Activated CD4-positive, alpha-beta T cell treated with anti-CD3 and anti-CD28 coated beads, Interleukin-2, amount 50 U/mL, for 4 hours (primary cell): ENCODE measurements at places on chromosomes 12 and 14.
A peak's percentile ranks its signal among the peaks of the same experiment; 100 is the strongest.

- DNase-seq = no peak
These were observed 71.0 kb downstream of the GNS start for GRCh38 chr12:64688219-64688618.

DNA sequence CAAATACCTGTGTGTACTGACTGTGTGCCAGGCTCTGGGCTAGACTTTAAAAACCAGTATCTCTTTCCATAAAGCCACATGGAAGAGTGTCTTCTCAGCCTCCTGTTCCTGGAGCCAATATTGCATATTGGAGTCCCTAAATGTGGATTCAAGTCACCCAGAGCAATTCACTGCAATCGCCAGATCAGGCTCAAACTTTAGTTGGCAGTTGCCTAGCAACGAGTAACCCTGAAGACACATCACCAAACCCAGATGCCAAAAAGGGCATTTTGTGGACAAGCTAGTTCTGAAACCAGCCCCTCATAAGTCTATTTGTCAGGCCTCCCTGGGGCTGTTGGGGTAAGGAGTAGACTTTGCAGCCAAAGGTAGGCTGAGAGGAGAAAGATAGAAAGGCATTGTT is 13.7 kb downstream of the DPF3 start:
- DNase-seq = no peak

- DNase-seq = no peak
These were observed 34.4 kb downstream of the BTG1 start for GRCh38 chr12:92111256-92111655.

- no peak for DNase-seq
These were observed 636.1 kb downstream of the KCNH5 start for GRCh38 chr14:62409169-62409568.

- no peak for DNase-seq
These were observed 650 bp upstream of the PTGER2 start for GRCh38 chr14:52313462-52313861.

- no peak for DNase-seq
These were observed 144.1 kb upstream of the SEL1L start for GRCh38 chr14:81677736-81678135.

DNA sequence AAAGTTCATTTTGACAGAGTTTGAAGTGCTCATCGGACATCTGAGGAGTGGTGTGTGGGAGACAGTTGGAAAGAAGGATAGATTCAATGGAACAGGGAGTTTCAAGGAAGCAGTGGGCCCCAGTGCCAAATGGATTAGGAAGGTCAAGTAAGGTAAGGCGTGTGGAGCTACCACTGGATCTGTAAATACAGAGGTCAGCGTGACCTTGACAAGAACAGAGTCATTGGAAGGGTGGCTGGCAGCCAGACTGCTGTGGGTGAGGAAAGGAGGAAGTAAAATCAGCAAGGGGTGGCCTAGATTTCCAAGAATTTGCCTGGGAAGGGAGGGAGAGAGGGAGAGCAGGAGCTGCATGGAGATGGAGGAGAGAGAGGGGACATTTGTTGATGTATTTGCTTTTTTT is 68.2 kb upstream of the IGF1 start:
- DNase-seq = no peak

DNA sequence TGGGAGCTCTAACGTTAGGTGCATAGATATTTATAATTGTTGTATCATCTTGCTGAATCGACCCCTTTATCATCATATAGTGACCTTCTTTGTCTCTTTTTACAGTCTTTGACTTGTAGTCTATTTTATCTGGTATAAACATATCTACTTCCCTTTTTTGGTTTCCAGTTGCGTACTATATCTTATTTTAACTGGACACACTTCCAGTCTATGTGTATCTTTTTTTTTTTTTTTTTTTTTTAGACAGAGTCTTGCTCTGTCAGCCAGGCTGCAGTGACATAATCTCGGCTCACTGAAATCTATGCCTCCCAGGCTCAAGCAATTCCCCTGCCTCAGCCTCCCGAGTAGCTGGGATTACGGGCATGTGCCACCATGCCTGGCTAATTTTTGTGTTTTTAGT is 41.9 kb upstream of the ZFP36L1 start:
- no peak for DNase-seq

- DNase-seq = peak; percentile 44
These were observed 311.8 kb upstream of the AMIGO2 start for GRCh38 chr12:47391566-47391965.

- no peak for DNase-seq
These were observed 44.6 kb upstream of the PPP4R3A start for GRCh38 chr14:91554535-91555332.

GRCh38 chr12:10400829-10401228 is 8.7 kb downstream of the KLRC4 start:
- DNase-seq = no peak

DNA sequence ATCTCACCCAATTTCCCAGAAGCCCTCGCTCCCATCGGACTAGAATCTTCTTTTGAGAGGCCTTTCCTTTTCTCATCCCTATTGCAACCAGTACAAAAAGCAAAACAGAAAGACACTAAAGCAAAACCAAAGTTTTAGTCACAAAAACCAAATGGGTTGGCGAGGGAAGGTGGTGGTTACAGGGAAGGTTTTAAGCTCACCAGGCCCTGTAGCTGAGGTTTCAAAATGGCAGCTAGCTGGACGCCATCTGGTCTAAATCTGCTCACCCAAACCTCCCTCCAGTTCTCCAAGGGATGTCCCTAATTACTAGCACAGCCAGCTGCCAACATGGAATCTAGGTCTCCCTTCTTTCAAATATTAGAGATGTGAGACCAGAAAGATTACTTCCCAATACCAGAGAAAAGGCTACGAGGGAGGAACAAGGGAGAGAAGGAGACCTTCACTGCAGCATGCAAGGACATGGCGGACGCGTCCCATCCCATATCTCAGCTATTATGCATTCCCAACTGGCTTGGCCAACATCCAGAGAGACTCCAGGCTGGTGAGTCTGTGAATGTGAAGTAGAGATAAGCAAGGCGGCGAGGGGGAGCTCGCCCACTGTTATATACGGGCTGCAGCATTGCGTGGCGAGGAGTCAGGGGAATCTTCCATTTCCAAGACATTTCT is 70.8 kb downstream of the DPF3 start:
- DNase-seq = no peak

DNA sequence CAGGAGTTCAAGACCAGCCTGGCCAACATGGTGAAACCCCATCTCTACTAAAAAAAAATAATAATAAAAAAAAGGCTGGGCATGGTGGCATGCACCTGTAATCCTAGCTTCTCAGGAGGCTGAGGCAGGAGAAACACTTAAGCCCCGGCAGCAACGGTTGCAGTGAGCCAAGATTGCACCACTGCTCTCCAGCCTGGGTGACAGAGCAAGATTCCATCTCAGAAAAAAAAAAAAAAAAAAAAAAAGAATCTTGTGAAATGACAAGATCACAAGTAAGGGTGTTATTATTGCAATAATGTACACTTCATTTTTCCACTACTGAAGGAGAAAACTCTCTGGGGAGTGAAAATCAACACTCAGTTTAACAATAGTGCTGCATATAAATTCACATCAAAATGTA is 8.8 kb upstream of the PTGR2 start:
- no peak for DNase-seq

DNA sequence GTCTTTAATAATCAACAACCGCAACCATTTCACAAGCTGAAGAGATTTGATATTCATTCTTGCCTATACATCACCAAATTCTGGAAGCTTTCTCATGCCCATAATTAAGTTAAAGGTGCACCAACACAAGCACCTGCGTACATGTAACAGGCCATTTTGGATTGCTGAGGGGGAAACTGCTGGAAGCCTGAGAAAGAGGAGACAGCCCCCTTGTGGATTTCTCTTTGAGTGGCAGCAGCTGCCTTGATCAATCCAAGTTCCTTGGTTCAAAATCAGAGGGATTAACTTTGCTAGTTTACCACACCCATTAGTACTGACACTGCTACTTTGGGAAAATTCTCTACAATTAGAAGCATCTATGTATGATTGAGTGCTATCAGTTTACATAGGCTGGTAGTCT is 321.1 kb downstream of the NOVA1 start:
- no peak for DNase-seq

- no peak for DNase-seq
These were observed 1897.6 kb upstream of the FLRT2 start for GRCh38 chr14:83632375-83632774.

DNA sequence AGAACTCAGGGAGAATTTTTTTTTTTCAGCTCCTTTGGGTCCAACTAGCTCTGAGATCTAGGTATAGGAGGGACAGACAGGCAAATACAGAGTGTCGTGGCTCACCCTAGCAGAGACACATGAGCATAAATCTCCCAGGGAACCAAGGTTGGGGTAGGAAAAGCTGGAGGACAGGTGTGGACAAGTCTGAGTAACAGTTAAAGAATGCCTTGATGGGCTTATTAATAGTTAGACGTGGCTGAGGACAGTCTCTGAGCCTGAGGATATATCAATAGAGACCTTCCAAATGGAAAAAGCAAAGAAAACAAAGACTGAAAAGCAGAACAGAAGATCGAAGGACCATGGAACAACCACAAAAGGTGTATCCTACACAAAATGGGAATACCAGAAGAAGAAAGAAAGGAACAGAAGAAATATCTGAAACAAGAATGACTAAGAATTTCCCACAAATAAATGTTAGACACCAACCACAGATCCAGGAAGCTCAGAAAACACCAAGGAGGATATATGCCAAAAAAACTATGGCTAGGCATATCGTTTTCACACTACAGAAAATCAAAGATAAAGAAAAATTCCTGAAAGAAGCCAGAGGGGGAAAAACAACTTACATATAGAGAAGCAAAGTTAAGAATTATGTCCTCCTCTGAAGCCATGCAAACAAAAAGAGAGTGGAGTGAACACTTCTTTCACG is 80.9 kb downstream of the PTPRB start:
- DNase-seq = no peak

DNA sequence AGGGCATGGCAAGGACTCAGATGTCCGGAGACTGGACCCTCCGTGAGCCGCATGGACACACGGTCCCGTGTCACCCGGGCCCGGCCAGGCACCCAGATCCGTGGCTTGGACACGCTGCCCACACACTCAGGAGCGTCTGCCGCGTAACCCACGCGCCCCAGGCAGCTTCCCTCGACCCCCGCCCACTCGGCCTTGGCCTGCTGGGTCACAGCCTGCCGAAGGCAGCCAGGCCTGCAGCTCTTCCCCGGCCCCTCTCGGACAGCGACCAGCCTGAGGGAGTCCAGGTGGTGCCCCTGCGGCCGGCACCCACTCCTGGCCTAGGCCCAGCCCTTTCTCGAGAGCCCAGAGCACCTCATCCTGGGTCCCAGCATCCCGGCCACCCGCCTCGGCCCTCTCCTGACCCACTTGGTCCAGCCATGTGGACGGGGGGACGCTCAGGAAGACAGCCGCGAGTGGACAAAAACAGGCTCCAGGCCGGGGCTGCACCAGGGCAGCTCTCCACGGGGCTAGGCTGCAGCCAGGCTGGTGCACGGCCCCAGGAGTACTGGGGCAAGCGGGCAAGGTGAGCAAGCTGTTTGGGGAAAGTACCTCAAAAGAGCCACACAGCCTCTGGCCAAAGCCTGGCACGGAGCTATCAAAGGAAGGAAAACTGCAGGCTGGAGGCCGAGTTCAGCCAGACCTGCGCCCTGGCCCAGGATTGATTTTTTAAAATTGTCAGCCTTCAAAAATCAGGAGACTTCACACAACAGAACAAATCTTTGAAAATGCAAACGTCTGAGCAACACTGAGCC is 6.5 kb downstream of the AKT1 start:
- no peak for DNase-seq

GRCh38 chr14:99119554-99120525 is 152.2 kb downstream of the BCL11B start:
- no peak for DNase-seq

DNA sequence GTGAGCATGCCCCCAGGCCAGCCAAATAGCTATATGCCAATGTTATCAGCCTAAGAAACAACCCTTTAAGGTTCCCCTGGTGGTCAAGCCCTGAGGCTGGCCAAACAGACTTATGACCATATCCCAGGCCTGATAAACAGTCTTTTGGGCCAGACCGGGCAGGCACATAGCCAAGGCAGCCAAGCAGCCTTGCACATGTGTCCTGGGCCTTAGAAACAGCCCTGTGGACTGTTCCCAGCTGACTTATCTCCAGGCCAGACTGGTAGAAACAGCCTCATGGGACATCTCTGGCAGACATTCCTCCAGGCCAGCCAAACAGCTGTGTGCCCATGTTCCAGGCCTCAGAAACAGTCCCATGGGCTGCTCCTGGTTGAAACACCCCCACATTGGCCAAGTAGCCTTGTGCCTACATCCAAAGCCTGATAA is 295.0 kb upstream of the MGAT4C start:
- DNase-seq = no peak

GRCh38 chr14:52318062-52318461 is 4.0 kb downstream of the PTGER2 start:
- no peak for DNase-seq

DNA sequence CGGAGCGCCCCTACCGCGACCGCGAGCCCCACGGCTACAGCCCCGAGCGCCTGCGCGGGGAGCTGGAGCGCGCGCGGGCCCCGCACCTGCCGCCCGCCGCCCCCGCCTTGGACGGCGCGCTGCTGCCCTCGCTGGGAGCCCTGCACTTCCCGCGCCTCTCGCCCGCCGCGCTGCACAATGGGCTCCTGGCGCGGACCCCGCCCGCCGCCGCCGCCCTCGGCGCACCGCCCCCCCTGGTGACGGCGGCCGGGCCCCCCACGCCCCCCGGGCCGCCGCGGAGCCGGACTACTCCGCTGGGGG is 27.0 kb downstream of the LRCOL1 start:
- no peak for DNase-seq

GRCh38 chr12:12916135-12916944 is 25.0 kb downstream of the GPRC5A start:
- DNase-seq = peak; percentile 85

- no peak for DNase-seq
These were observed 79.1 kb upstream of the FBRSL1 start for GRCh38 chr12:132410849-132411248.

DNA sequence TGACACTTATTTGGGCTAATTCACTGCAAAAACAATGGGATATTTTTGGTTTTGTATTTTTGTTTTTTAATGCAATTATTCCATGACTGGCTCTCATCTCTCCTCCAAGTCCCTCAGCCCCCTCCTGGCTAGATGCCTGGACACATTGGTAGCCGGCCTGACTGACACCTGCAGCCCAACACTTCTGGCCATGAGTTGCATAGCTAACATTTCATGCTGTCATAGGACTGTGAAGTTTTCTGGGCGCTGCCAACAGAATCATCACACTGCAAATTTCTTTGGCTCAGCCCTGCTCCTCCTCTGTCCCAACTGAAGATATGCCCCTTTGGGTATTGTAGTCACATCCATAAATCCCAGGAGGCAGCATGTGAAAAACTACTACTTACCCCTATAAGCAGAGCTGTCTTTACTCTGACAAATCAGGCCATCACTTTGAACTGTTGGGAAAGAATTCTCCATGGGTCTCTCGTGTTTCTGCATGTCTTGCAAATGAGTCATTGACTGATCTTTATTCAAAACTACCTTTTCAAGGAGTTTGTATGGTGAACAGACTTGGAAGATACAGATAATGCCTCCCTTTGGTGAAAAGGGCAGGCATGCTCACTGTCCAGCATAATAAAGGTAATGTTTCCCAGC is 126.7 kb upstream of the LGR5 start:
- no peak for DNase-seq

DNA sequence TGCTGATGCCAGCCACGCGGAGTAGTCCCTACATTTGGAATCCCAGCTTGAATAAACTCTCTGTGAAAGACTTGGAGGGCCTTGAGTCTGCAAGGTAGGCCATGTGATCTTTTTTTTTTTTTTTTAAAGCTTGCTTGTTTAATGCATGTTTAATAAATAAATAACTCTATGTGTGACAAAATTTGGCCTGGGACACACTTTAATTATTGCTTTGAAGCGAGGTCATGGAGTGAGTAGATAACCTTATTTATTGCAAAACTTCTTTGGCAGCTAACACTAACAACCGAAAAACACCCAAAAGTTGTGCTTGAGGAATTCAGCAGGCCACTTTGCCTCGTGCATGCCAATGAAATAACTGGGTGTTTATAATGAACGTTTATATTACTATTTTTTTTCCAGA is 382.2 kb downstream of the FLRT2 start:
- no peak for DNase-seq
